ENCODE measurements at places on chromosomes 2 and 18. TPM values are rescaled to one million over a fixed set of nuclear protein-coding genes. Genes with fewer than 3 reads are reported as not detected.

ERMN gene
- total RNA-seq = not detected

EFEMP1 gene
- total RNA-seq = 6,170 TPM

ZNF396 gene
- 0.29 TPM for total RNA-seq

CKAP2L gene
- total RNA-seq = 12.2 TPM

IL36B gene
- total RNA-seq = not detected

TWIST2 gene
- 1.8 TPM for total RNA-seq

FAM110C gene
- under 0.01 TPM for total RNA-seq

LHCGR gene
- total RNA-seq = not detected

RGPD3 gene
- total RNA-seq = 0.38 TPM

DSG1 gene
- not detected for total RNA-seq

IGFBP5 gene
- total RNA-seq = 0.65 TPM

SALL3 gene
- not detected for total RNA-seq

GRHL1 gene
- 0.57 TPM for total RNA-seq

LAMA1 gene
- 0.33 TPM for total RNA-seq

DSG4 gene
- total RNA-seq = not detected

COL3A1 gene
- total RNA-seq = 6.2 TPM

HMSD gene
- not detected for total RNA-seq

CDCA7 gene
- total RNA-seq = 8.5 TPM

INPP4A gene
- 30.7 TPM for total RNA-seq

ANKRD44 gene
- total RNA-seq = 39.5 TPM

PUM2 gene
- 55.9 TPM for total RNA-seq

SULT1C4 gene
- 20.1 TPM for total RNA-seq

SEPTIN10 gene
- 70.9 TPM for total RNA-seq

CNTNAP5 gene
- total RNA-seq = not detected

PLEK gene
- total RNA-seq = under 0.01 TPM

RAD51AP2 gene
- total RNA-seq = not detected

DHRS9 gene
- total RNA-seq = 3.7 TPM

MBD2 gene
- 36.1 TPM for total RNA-seq

TNS1 gene
- 25.7 TPM for total RNA-seq

ARHGAP28 gene
- total RNA-seq = 25.6 TPM

KRTCAP3 gene
- total RNA-seq = not detected

STEAP3 gene
- 20.6 TPM for total RNA-seq

NEU2 gene
- not detected for total RNA-seq

PPP4R3B gene
- 47.3 TPM for total RNA-seq

NEB gene
- total RNA-seq = 1.2 TPM

TMEM198 gene
- total RNA-seq = not detected

LYPD6B gene
- total RNA-seq = 0.10 TPM

GMPPA gene
- total RNA-seq = 33.9 TPM

CIB4 gene
- total RNA-seq = not detected

GALNT13 gene
- total RNA-seq = 2.3 TPM

LDLRAD4 gene
- total RNA-seq = 7.0 TPM

NR4A2 gene
- under 0.01 TPM for total RNA-seq

ABCG8 gene
- not detected for total RNA-seq

NT5DC4 gene
- total RNA-seq = not detected

GULP1 gene
- 22.2 TPM for total RNA-seq

ZNF521 gene
- total RNA-seq = 324 TPM

ARHGEF33 gene
- 0.19 TPM for total RNA-seq

SERPINB4 gene
- not detected for total RNA-seq

ITPRIPL1 gene
- 3.4 TPM for total RNA-seq

CNOT9 gene
- 63.4 TPM for total RNA-seq

PLEKHA3 gene
- 10.5 TPM for total RNA-seq

HSBP1L1 gene
- 5.7 TPM for total RNA-seq

OTOS gene
- total RNA-seq = not detected

RNU2-63P gene
- not detected for total RNA-seq

SLC9A2 gene
- under 0.01 TPM for total RNA-seq

Data from vein endothelial cell (primary cell).